ENCODE measurements at places on chromosomes 2 and 18.

DNA sequence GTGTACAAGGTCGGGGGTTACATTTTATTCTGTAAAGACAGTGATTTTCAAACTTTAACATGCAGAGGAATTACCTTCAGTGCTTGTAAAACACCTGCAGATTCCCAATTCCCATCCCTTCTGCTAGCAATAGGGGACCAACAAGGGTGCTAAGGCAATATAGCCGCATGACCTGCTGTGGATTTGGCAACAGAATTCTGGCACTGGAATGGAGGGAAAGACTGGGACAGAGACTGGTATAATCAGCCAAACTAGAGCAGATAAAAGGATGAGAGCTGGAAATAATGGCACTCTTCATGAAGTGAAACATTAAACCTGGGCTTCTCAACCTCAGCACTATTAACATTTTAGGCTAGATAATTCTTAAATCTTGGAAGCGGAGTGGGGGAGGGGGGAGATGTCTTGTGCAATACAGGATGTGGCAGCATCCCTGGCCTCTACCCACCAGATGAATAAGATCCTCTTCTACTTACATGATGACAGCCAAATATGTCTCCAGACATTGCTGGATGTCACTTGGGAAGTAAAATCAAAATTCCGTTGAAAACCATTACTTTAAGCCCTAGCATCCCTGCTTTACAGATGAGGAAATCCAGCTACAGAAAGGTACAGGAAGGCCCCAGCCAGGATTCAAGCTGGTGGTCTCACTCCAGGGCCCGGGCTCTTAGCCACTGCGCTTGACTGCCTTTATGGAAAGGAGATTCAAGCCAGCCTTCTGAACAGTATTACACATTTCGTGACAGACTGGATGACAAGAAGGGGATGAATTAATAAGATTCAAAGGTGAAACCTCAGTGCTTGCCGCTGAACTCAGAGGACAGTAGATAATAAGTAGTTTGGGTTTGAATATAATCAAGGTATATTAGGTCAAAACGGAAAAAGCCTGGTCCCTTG is 1.7 kb downstream of the EVA1A start:
- no peak for DNase-seq

GRCh38 chr2:192313773-192314172 is 119.0 kb upstream of the TMEFF2 start:
- DNase-seq = no peak

DNA sequence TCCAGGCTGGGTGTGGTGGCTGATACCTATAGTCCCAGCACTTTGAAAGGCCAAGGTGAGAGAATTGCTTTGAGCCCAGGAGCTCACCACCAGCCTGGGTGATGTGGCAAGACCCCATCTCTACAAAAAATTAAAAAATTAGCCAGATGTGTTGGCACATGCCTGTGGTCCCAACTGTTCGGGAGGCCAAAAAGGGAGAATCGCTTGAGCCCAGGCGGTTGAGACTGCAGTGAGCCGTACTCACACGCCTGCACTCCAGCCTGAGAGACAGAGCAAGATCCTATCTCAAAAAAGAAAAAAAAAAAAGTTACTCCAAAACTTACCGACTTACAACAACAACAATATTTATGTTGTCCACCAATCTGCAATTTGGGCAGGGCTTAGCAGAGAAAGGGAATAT is 178.0 kb upstream of the FN1 start:
- no peak for DNase-seq

GRCh38 chr2:188853307-188853706 is 120.9 kb upstream of the COL3A1 start:
- DNase-seq = no peak

DNA sequence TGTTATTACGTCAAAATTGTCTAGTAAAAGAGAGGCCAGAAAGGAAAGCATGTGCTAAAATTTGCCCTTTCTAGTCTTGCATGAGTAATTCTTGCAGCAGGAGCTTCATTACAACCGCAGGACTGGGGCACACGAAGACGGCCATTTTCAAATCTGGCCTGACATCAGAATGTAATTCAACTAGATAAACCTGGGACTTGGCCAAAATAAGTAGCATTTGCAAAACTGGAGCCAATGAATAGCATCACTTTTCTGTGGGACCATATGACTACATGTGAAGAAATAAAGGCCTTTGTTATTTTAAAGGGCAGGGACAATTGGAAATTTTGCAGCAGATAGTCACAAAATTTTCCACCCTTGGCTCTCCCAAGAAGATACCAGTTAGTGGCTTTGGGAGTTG is 3.0 kb upstream of the FZD7 start:
- no peak for DNase-seq

- no peak for DNase-seq
Observed at GRCh38 chr2:229425598-229425997, 154.5 kb upstream of the PID1 start.

DNA sequence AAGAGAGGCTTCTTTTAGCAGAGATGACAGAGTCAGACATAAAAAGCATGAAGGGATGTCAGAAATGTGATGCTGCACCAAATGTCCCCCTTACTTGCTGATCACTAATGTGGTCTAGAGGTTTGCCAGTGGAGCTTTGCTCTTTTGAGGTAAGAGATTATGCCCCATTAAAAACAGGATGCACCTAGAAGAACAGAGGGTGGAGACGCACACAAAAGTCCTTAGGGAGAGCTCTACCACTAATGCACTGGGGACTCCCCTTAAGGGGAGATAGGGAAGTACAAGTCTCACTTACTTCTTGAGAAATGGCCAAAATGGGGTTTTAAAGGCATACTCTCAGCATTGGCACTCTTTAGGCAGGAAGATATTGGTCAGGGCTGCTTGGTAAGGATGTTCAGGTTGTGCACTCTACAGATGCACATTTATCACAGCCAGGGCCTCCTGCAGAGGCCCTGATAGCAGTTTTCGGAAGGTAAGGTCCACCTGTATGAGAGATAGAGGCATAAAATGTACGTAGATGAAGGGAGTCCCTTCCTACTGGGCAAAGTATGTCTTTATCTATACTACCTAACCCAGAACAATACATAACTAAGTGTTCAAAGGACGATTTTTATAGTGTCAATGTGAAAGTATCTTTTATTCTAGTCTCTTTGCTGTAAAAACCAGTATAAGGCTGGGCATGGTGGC is 17.0 kb upstream of the SCYGR1 start:
- no peak for DNase-seq

GRCh38 chr2:60717691-60718090 is 38.4 kb upstream of the PAPOLG start:
- no peak for DNase-seq

DNA sequence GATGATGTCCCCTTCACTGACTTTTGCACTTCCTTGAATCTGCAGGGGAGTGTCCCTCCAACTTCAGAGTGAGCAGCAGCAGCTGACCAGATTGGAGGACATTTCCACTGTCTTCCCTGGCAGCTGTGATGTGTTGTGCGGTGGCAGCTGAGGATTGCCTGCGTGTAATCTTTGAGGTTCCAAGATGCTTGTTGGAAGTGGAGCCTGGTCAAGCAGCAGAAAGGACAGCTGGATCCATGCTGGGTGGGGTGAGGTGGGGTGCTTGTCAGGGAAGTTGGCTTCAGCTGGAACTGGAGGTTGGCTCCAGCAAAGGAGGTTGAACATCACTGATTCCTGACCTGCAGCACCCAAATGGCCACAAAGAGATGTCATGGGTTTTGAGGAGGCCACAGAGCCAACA is 64.8 kb downstream of the ST3GAL5 start:
- no peak for DNase-seq

DNA sequence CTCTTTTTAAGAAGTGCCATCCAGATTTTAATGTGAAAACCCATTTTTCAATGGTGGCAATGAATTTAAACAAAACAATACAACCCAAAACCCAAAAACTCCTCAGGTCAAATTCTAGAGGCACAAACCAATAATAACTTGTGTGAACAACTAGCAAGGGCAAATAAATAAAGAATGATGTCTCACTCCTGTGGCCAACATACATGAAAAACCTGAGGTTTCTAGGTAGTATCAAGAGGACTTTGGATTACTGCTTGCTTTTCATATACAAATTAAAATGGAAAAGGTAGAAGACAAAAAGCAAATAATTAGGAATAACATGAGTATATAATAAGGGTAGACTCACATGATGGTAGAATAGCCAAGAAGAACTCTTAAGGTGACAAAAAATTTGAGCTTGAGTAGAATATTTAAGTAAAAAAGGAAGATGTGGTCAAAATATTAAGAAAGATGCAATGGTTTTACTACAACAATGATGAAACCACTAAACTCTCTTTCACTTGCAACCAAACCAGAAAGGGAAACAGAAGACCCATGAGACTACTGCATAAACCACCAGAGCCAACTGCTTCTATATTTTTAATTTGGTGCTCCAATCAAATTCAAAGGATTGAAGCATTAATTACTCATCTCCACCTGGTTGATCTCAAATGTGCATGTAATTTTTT is 53.5 kb downstream of the DARS1 start:
- no peak for DNase-seq

All from NCI-H1417 (cell line).